NCI-H446 treated with DMSO at 0.1 percent for 48 hours (cell line): ENCODE measurements at places on chromosomes 2 and 18.

DNA sequence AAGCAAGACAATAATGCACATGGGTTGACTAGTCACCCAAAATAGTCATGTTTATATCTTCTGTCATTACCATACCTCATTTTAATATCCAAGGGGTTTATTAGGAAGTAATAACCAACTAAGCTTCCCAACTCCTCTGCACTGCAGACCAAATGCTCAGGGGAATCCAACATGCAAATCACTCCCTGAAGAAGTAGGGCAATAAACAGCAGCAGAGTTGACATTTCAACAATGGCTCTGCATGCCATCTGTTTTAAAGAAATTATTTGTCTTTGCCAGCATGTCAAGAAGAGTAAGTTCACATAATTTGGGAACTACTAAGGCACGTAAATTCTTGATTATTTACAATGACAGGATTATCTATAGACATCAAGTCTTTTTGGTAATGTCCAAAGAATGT lies 84.4 kb upstream of the LYPD1 start:
- no peak for DNase-seq

GRCh38 chr2:15355386-15355785 lies 205.7 kb downstream of the NBAS start:
- no peak for DNase-seq

- DNase-seq, result no peak
Measured at GRCh38 chr2:69544951-69545350, 98.6 kb downstream of the AAK1 start.

- DNase-seq, result no peak
Measured at GRCh38 chr2:238573065-238573778, 146.5 kb downstream of the ASB1 start.

GRCh38 chr2:158598862-158599517 lies 142.2 kb downstream of the PKP4 start:
- DNase-seq, result no peak
